ENCODE measurements at places on chromosomes 2 and 18. TPM values are rescaled to one million over a fixed set of nuclear protein-coding genes. Genes with fewer than 3 reads are reported as not detected.

Gene KYNU
- not detected for total RNA-seq

Gene RUFY4
- total RNA-seq: not detected

Gene PROM2
- total RNA-seq: 0.59 TPM

Gene DSG4
- not detected for total RNA-seq

Gene CCDC138
- 13.6 TPM for total RNA-seq

DNA sequence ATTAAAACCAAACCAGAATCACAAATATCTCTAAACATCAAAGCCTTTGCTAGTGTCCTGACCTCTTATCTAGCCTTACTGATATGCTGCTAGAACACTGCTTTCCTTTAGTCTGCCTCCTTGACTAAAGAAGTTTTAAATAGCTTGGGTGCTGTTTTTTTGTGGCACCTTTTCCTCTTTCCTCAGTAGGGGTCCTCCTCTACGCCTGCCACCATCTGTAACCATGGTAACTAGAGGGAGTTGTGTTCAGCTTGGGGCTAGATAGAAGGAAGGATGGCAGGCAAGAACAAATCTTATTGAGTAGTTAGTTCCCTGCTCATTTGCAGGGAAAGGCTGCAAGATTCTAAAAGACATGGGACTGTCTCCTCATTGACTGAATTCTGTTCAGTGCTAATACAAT lies 86.0 kb downstream of the TAF4B start:
- peaks cover 20% of the 10 kb centered on the region for H3K36me3 ChIP-seq
- no peak overlapping the region for H3K27ac ChIP-seq
- DNase-seq: no peak
- no peaks in the 10 kb centered on the region for H3K4me1 ChIP-seq

- H3K4me1 ChIP-seq: peaks cover 34% of the 10 kb centered on the region
- peaks cover under 1% of the 10 kb centered on the region for H3K27me3 ChIP-seq
- no peak overlapping the region for H3K27ac ChIP-seq
- peak; percentile 39 for DNase-seq
These were observed 598 bp downstream of the CCDC93 start for GRCh38 chr2:118013221-118013723.

DNA sequence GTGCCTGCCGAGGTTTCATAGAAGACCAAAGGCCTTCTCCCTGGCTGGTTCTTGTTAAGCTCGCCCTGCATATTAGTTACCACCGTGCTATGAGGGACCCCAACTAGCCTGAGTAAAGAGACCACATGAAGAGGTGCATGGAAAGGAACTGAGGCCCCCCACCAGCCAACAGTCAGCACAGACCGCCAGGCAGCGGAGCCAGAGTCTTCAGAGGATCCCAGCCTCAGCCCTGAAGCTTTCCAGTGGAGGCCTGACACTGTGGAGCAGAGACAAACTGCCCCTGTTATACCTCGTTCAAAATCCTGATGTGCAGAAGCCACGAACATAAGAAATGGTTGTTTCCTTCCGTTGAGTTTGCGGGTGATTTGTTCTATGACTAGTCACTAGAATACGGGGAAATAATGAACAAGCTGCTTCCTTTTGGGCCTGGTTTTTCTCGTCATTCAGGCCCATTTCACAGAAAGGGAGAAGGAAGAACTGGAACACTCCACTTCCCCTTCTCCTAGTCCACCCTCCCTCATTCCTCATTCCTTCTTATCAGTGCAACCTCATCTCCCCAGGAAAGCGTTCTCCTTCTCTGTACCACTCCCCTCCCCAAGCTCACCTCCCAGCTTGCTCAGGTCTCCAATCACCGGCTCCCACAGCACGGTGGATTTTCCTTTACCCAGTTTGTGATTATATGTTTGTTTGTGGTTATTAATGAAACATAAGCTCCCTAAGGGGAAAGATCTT lies 3.0 kb upstream of the GLI2 start:
- H3K4me3 ChIP-seq: no peak overlapping the region
- no peaks in the 10 kb centered on the region for H3K36me3 ChIP-seq
- peaks cover 11% of the 10 kb centered on the region for H3K4me1 ChIP-seq
- no peak for DNase-seq
- H3K27me3 ChIP-seq: peaks cover 33% of the 10 kb centered on the region

DNA sequence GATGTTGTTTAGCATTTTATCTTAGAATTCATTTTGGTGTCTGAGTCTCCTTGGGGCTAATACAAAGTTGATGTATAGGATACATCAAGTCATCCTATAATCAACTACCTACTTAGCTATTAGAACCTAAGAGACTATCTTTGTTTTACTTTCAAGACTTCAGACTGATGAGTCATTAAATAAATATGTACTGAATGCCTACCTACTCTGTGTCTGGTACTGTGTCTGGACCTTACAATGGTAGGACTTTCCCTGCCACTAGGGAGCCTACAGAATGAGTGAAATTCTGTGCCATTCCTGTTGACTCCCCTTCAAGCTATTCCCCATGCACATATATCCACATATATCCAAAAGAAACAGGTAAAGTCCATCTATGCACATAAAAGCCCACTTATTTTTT lies 114.5 kb downstream of the ERBB4 start:
- no peak overlapping the region for H3K27ac ChIP-seq
- H3K27me3 ChIP-seq: no peaks in the 10 kb centered on the region
- H3K4me3 ChIP-seq: no peak overlapping the region

GRCh38 chr2:121220995-121221394 lies 64.0 kb downstream of the TFCP2L1 start:
- no peak overlapping the region for H3K27ac ChIP-seq
- H3K36me3 ChIP-seq: no peaks in the 10 kb centered on the region
- H3K27me3 ChIP-seq: no peaks in the 10 kb centered on the region
- DNase-seq: no peak
- no peaks in the 10 kb centered on the region for H3K4me1 ChIP-seq

DNA sequence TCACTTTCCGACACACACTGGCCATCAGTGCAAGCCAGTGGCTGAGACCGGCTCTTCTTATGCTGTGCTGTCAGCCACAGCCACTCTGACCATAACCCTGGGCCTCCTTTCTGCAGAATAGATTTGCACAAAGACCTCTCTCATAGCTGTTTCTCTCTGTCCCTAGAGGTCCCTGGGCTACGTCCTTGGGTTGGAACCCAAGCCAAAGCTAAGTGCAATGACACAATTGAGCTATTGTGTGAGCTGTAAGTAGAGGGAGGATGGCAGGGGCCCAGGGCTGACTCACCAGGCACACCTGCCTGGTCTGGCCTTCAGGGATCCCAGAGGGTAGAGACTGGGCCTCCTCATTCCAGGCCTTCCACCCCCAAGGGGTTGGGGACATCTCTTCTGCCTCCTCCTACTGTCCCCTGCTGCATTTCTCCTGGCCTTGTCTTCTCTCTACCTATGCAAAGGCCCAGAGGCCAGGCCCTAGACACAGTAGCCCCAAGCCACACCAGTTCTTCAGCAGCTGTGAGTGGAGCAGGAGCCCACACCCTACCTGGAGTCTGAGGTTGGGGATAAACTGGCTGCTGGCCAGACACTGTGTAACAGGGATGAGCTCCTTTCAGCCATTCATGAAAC lies 174.6 kb downstream of the NCK2 start:
- peaks cover 13% of the 10 kb centered on the region for H3K36me3 ChIP-seq
- H3K27ac ChIP-seq: no peak overlapping the region
- no peaks in the 10 kb centered on the region for H3K27me3 ChIP-seq
- H3K4me3 ChIP-seq: no peak overlapping the region
- DNase-seq: no peak
- H3K4me1 ChIP-seq: peaks cover 9% of the 10 kb centered on the region

DNA sequence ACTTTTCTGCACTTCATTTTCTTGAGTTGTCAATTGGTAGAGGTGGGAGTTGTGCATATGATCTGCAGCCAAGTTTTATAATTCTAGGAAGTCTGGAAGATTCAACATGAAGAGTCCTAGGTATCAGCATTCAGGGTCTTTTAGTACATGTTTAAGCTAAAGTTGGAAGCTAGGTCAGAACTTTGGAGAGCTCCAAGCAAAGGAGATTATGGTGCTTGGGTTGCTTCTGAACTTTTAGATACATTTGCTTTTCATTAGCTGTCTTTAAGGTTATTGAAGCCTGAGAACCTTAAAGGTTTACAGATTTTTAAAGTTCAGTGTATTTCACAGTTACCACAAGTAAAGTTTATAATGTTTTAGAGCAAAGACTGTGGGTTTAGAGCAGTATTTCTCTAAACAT lies 85.5 kb downstream of the EPC2 start:
- DNase-seq: no peak
- no peaks in the 10 kb centered on the region for H3K27me3 ChIP-seq
- H3K27ac ChIP-seq: no peak overlapping the region
- peaks cover 19% of the 10 kb centered on the region for H3K36me3 ChIP-seq

DNA sequence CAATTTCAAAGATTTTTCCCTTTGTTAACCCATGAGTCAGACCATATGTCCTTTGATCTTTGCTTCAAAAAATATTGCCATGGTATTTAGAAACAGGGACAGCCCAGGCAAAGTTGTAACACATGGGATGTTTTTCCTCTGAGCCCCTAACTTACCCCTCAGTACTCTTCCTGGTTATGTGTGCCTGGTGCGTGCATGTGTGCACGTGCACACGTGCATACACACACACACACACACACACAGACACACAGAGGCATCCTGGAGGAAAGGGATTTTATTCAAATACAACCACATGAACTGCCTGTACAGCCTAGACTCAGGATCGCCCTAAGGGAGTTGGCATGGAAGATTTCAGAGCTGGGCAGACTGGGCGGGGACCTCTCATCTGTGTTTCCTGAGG lies 5.1 kb downstream of the AFF3 start:
- H3K36me3 ChIP-seq: peaks cover 4% of the 10 kb centered on the region
- DNase-seq: no peak
- no peak overlapping the region for H3K27ac ChIP-seq
- no peak overlapping the region for H3K4me3 ChIP-seq
- peaks cover 32% of the 10 kb centered on the region for H3K4me1 ChIP-seq
- peaks cover 11% of the 10 kb centered on the region for H3K27me3 ChIP-seq

DNA sequence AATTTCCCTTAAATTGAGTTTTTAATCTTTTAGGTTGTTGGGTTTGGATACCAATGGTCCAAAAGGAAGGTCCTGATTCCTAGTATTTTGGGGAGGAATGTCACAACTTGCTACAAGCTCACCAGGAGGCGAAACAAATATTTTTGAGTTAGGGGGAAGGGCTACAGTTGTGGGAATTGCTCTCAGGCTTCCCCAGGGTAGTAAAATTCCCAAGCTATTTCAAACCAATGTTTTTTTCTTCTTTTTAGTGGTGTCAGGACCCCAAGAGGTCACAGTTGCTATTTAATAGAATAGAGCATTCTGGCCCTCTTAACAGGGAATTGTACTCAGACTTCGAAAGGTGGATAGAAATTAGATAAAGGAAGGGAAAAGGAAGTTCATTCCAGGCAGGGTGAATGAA lies 68.5 kb upstream of the ST3GAL5 start:
- H3K27ac ChIP-seq: no peak overlapping the region
- H3K4me3 ChIP-seq: no peak overlapping the region
- H3K36me3 ChIP-seq: peaks cover 2% of the 10 kb centered on the region
- peaks cover 1% of the 10 kb centered on the region for H3K27me3 ChIP-seq

GRCh38 chr18:77084688-77085035 lies 47.9 kb downstream of the MBP start:
- H3K36me3 ChIP-seq: peaks cover 61% of the 10 kb centered on the region
- peak overlapping the region; percentile 38 for H3K27ac ChIP-seq
- H3K4me3 ChIP-seq: no peak overlapping the region
- peaks cover 46% of the 10 kb centered on the region for H3K4me1 ChIP-seq
- no peak for DNase-seq

- H3K27me3 ChIP-seq: peaks cover 12% of the 10 kb centered on the region
- H3K4me1 ChIP-seq: no peaks in the 10 kb centered on the region
- DNase-seq: no peak
- no peak overlapping the region for H3K4me3 ChIP-seq
These were observed 81.5 kb upstream of the MAP3K20 start for GRCh38 chr2:172993931-172994717.

DNA sequence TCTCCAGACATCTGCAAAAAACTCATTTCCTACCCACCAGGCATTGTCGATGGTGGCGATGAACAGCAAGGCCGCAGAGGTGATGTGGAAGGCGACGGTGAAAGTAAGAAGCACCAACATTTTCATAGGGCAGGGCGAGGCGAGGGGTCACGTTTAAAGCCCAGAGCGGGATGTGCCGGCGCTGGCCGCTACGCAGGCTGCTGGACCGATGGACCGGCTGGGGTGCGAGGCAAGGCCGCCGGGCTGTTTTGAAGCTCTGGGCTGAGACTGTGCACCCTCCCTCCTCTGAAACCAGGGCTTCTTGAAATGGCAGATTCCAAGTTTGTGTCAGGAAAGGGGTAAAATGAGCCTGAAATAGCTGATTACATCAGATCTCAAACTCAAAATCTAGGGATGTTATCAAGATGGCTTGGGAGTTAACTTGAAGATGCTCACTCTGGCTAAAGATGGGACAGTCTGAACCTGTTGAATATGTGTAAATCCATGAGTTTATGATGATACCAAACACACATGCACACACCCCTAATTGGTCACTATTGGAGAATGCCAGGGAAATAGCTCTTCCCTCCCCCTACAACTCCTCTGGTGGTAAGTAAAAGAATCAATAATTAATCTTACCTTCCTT lies 31.6 kb upstream of the GAREM2 start:
- H3K27me3 ChIP-seq: no peaks in the 10 kb centered on the region
- H3K36me3 ChIP-seq: no peaks in the 10 kb centered on the region
- no peak overlapping the region for H3K27ac ChIP-seq
- DNase-seq: no peak
- H3K4me3 ChIP-seq: no peak overlapping the region

GRCh38 chr2:239696559-239697207 lies 295.9 kb upstream of the HDAC4 start:
- no peak overlapping the region for H3K4me3 ChIP-seq
- no peak overlapping the region for H3K27ac ChIP-seq
- H3K4me1 ChIP-seq: no peaks in the 10 kb centered on the region
- no peak for DNase-seq
- H3K27me3 ChIP-seq: no peaks in the 10 kb centered on the region
- H3K36me3 ChIP-seq: no peaks in the 10 kb centered on the region

DNA sequence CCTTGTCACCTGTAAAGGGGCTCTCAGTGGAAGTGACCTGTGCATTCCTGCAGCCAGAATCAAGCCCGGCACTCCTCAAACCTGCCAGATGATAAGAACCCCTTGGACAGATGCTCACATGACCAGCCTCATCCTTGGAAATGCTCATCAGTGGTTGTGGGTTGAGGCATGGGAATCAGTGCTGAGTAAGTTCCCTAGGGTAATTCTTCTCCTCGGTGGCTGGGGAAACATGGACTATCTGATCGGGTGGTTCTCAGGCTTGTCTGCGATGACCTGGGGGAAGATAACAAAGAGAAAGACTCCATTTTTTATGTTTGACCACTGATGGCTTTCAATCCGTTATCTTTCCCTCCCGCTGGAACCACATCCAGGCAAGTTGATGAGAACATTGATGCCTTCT lies 84.0 kb downstream of the SPP2 start:
- no peak for DNase-seq
- no peak overlapping the region for H3K27ac ChIP-seq
- peaks cover 20% of the 10 kb centered on the region for H3K4me1 ChIP-seq
- no peak overlapping the region for H3K4me3 ChIP-seq
